ENCODE measurements at places on chromosomes 7 and 10.

DNA sequence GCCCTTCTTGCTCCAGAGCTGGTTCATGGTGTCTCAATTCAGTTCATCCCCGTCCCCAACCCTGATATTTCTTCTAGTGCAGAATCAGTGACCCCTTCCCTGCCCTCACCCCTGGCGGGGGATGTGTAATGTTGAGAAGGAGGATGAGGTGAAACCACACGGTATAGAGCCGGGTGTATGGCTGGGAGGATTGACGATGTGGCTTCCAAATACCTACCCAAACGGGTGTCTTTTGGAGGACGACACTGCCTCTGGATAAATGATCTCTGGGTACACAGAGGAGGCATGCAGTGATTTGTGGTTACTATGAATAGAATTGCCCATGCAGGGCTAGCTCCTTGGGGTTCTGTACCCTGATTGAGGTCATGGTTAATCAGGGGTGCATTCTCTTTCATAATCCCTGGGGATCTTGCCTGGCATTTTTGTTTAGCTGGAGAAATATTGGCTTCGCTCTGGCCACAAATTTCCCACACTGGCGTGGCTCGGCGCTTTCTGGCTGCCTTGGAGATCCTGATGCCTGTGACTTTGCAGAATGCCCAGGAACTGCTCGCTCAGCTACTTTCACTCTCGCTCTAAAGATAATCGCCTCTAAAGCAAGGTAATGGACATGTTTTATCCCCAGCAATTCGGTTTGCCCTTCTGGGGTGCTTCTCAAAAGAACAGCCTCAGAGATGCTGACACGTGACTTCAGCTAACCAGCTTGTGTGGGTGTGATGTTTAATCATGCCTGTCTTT lies 89.2 kb downstream of the RBM20 start:
- DNase-seq: no peak
- H3K4me1 ChIP-seq: no peaks in the 10 kb centered on the region
- no peak overlapping the region for H3K27ac ChIP-seq
- H3K27me3 ChIP-seq: peaks cover 11% of the 10 kb centered on the region
- no peak overlapping the region for H3K4me3 ChIP-seq

GRCh38 chr7:55065079-55065478 lies 46.3 kb downstream of the EGFR start:
- H3K27ac ChIP-seq: peak overlapping the region; percentile 96
- peaks cover 92% of the 10 kb centered on the region for H3K36me3 ChIP-seq
- H3K27me3 ChIP-seq: no peaks in the 10 kb centered on the region
- peaks cover 71% of the 10 kb centered on the region for H3K4me1 ChIP-seq
- no peak overlapping the region for H3K4me3 ChIP-seq

- no peaks in the 10 kb centered on the region for H3K27me3 ChIP-seq
- no peak overlapping the region for H3K4me3 ChIP-seq
- no peak overlapping the region for H3K27ac ChIP-seq
- peaks cover 9% of the 10 kb centered on the region for H3K4me1 ChIP-seq
These were observed 16.2 kb downstream of the LHPP start for GRCh38 chr10:124477614-124478363.

DNA sequence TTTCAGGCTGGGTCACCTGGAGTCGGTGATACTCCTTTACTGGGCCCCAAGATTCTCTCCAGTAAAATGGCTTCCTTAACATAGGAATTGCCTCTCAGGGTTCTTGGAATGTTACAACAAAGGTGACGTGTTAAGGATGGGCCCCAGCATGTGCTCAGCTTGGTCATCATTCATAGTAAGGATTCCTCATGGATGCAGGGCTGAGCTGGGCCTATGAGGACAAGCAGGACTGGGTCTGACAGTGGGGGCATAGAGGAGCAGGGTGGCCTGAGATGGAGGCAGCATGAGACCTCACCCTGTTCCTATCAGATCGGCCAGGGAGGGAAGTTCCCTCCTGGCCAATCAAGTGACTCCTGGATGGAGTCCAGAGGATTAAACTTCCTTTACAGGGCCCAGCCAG lies 12.8 kb upstream of the MBL2 start:
- H3K4me3 ChIP-seq: no peak overlapping the region
- no peaks in the 10 kb centered on the region for H3K4me1 ChIP-seq
- H3K27me3 ChIP-seq: no peaks in the 10 kb centered on the region
- H3K36me3 ChIP-seq: no peaks in the 10 kb centered on the region

DNA sequence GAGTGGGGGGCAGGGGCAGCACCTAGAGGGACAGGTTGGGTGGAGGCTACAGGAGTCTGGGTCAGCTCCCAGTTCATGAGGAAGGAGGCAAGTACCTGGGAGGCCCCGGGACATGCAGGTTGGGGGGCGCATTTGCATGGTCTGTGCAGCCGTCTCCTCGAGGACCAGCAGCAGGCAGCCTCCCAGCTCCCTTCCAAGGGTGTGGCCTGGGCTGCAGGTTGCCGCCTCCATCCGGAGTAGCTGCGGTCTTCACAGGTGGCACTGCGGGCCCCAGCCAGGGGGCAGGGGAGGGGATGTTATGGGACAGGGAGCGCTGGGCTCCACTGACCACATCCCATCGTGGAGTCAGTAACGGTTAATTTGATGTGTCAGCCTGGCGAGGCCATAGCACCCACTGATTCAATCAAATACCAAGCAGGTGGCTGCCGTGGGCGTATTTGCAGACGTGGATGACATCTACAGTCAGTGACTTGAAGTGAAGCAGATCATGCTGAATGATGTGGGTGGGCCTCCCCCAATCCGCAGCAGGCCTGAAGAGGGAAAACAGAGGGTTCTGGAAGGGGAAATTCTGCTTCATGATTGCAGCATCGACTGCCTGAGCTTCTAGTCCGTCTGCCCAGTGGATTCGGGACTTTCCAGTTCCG lies 81.6 kb downstream of the PRKAG2 start:
- no peak overlapping the region for H3K27ac ChIP-seq
- H3K4me1 ChIP-seq: peaks cover 26% of the 10 kb centered on the region
- DNase-seq: no peak

DNA sequence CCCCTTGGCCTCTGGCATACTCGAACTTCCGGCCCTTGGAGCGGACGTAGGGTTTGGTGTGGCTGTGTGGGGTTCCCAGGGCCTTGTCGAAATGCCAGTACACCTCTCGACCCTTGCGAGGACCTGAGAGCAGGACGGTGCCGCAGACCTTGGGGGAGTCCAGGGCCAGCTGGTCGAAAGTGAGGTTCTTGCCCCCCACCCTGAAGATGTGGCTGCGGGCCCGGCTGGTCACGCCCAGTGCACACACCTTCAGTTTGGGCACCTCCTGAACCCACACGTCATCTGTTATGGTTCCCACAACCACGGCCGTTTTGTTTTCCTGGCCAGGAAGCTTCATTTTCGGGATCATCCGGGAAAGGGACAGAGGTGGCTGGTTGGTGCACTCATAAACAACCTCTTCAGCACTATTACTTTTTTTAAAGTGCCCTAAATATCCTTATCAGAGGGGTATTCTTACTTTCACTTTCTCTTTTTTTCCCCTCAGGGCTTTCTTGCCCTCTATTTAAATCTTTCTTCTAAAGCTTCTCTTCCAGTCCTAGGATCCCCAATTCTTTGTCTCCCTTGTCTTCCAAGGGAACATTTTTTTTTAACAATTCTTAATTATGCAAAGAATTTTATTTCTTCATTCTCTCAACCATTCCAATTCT lies 44.9 kb upstream of the FAM3C start:
- H3K27me3 ChIP-seq: no peaks in the 10 kb centered on the region
- H3K27ac ChIP-seq: no peak overlapping the region
- DNase-seq: no peak
- H3K4me1 ChIP-seq: no peaks in the 10 kb centered on the region

GRCh38 chr7:51827631-51828030 lies 511.0 kb upstream of the COBL start:
- no peaks in the 10 kb centered on the region for H3K4me1 ChIP-seq
- H3K36me3 ChIP-seq: no peaks in the 10 kb centered on the region
- no peak overlapping the region for H3K4me3 ChIP-seq
- no peak for DNase-seq
- no peak overlapping the region for H3K27ac ChIP-seq

DNA sequence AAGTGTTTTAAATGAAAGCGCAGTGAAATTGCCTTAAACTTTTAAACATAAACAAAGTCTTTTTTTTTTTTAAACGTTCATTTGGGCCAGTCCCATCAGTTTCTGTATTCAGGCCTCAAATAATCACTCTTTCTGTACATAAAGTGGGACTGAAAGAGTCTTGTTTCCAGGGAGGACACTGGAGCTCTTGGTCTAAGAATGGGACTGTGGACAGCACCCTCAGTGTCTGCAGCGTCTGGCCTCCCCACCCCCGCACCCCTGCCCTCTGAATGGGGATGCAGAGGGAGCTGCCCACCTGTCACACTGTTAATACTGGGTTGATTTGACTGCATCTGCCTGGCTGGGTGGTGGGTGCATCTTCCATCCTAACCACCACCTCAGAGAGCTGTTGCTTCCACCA lies 5.2 kb downstream of the ZNF365 start:
- no peak overlapping the region for H3K4me3 ChIP-seq
- no peaks in the 10 kb centered on the region for H3K27me3 ChIP-seq
- H3K27ac ChIP-seq: peak overlapping the region; percentile 97
- no peaks in the 10 kb centered on the region for H3K36me3 ChIP-seq
- peaks cover 40% of the 10 kb centered on the region for H3K4me1 ChIP-seq

- no peaks in the 10 kb centered on the region for H3K36me3 ChIP-seq
- H3K27ac ChIP-seq: no peak overlapping the region
- no peak overlapping the region for H3K4me3 ChIP-seq
- no peak for DNase-seq
These were observed 39.8 kb downstream of the FOXI2 start for GRCh38 chr10:127776816-127777215.

GRCh38 chr10:21212348-21212747 lies 313.1 kb downstream of the SKIDA1 start:
- no peak for DNase-seq
- H3K4me1 ChIP-seq: no peaks in the 10 kb centered on the region
- H3K27me3 ChIP-seq: no peaks in the 10 kb centered on the region
- H3K27ac ChIP-seq: no peak overlapping the region

- H3K27ac ChIP-seq: no peak overlapping the region
- H3K27me3 ChIP-seq: no peaks in the 10 kb centered on the region
- DNase-seq: no peak
- no peaks in the 10 kb centered on the region for H3K36me3 ChIP-seq
- no peaks in the 10 kb centered on the region for H3K4me1 ChIP-seq
These were observed 243.6 kb upstream of the RHOBTB1 start for GRCh38 chr10:61187601-61188000.

DNA sequence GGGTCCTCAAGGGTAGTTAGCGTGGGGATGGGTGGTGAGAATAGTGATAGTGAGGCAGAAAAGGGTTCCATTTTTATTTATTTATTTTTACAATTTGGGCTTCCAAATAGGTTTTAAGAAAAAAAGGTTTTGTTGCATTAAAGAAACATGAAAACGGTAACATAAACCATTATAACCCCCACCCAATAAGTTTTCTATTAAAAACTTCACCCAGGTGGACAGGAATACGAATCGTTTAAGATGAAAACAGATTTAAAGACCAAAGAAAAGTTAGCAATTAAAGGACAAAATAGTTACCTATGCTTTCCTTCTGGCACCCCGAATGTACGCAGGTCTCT lies 78.7 kb downstream of the ZFAND4 start:
- no peak for DNase-seq
- no peaks in the 10 kb centered on the region for H3K27me3 ChIP-seq
- peak overlapping the region; percentile 77 for H3K4me3 ChIP-seq
- no peaks in the 10 kb centered on the region for H3K36me3 ChIP-seq

- peaks cover 30% of the 10 kb centered on the region for H3K4me1 ChIP-seq
- H3K36me3 ChIP-seq: peaks cover 5% of the 10 kb centered on the region
- DNase-seq: no peak
- no peak overlapping the region for H3K4me3 ChIP-seq
- H3K27ac ChIP-seq: no peak overlapping the region
- H3K27me3 ChIP-seq: no peaks in the 10 kb centered on the region
These were observed 191.1 kb downstream of the ZMYND11 start for GRCh38 chr10:326350-326749.

DNA sequence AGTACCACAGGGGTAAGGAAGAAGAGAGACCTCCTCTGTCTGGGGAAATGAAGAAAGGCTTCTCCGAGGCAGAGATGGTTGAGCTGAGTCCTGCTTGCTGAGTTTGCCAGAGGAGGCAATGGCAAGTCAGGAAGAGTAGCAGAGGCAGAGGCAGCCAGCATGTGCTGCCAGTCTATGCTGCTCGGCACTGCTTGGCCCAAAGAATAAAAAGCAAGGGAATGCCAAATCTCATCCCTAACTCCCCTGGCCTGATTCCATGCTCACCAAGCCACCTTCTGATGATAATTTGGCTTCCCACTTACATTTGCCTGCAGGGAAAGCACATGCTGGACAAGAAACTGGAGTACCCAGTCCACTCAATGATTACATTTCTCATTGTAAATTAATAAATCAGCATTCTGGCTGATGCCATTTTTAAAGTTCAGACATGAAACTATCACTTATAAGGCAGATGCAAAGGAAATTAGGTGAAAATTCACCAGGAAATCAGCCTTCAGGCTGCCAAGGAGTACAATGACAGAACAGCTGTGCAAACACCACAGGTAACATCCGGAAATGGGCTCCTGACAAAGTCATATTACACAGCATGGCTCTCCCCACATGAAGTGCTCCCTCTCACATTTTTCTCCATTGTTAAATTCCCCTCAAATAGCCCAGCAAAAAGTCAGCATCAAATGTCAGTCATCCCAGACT lies 245.9 kb downstream of the MTERF1 start:
- DNase-seq: no peak
- no peak overlapping the region for H3K4me3 ChIP-seq
- peak overlapping the region; percentile 65 for H3K27ac ChIP-seq
- peaks cover 14% of the 10 kb centered on the region for H3K4me1 ChIP-seq

DNA sequence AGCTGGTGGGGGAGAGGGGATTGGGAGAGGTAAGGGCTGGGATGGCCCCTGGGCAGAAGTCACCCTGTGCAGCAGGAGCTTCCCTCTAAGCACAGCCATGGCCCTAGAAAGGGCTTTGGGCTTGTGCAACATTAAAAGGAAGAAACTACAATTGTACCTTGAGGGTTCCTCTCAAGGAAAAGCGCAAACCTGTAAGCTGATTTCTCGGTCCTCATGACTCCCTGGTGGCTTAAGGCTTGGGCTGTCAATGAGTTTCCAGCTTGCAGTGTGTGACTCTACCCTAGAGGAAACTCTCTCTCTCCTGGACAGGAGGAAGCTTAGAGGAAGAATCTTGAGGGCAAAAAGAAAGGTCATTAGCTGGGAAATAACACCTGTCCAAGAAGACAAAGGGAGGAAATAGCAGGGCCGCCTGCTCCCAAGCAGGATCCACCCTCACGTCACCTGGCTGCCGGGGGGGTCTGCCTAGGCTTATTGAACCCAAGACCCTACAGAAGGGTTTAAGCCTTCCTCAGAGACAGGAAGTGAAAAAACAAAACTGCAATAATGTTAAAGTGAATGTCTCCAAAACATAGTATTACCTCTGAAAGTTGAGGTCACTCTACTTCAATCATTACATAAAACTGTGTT lies 112.5 kb downstream of the WDR11 start:
- H3K4me1 ChIP-seq: peaks cover 8% of the 10 kb centered on the region
- no peak overlapping the region for H3K27ac ChIP-seq
- no peak for DNase-seq
- no peaks in the 10 kb centered on the region for H3K27me3 ChIP-seq
- no peak overlapping the region for H3K4me3 ChIP-seq

DNA sequence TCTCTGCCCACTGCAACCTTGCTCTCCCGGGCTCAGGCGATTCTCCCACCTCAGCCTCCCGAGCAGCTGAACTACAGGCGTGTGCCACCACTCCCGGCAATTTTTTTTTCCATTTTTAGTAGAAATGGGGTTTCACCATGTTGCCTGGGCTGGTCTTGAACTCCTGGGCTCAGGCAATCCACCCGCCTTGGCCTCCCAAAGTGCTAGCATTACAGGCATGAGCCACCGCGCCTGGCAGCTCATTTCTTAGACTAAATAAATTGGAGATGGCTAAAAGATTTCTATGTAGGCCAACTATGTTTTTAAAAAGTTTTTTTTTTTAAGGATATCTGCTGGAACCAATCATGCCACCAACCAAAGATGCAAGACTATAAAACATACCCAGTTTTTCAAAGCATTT lies 67.8 kb downstream of the TRUB1 start:
- H3K27ac ChIP-seq: no peak overlapping the region
- no peaks in the 10 kb centered on the region for H3K4me1 ChIP-seq
- H3K36me3 ChIP-seq: no peaks in the 10 kb centered on the region
- DNase-seq: no peak
- no peak overlapping the region for H3K4me3 ChIP-seq
- H3K27me3 ChIP-seq: no peaks in the 10 kb centered on the region

All from RWPE2 (cell line).